MM.1S (cell line): ENCODE measurements at places on chromosomes 7 and 10.
A peak's percentile ranks its signal among the peaks of the same experiment; 100 is the strongest.

DNA sequence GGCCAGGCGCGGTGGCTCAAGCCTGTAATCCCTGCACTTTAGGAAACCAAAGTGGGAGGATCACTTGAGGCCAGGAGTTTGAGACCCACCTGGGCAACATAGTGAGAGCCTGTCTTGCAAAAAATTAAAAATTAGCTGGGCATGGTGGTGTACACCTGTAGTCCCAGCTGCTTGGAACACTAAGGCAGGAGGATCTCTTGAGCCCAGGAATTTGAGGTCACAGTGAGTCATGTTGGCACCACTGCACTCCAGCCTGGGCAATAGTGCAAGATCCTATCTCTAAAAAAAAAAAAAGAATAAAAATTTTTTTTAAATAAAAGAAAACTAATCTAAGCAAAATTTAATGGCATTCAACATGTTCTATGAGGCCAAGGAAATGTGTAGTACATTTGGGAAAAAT is 44.9 kb upstream of the UBN2 start:
- no peak for DNase-seq
- H3K4me1 ChIP-seq = no peaks in the 10 kb centered on the region
- H3K36me3 ChIP-seq = no peaks in the 10 kb centered on the region
- H3K4me3 ChIP-seq = no peak overlapping the region
- no peak overlapping the region for H3K27ac ChIP-seq
- no peaks in the 10 kb centered on the region for H3K27me3 ChIP-seq

DNA sequence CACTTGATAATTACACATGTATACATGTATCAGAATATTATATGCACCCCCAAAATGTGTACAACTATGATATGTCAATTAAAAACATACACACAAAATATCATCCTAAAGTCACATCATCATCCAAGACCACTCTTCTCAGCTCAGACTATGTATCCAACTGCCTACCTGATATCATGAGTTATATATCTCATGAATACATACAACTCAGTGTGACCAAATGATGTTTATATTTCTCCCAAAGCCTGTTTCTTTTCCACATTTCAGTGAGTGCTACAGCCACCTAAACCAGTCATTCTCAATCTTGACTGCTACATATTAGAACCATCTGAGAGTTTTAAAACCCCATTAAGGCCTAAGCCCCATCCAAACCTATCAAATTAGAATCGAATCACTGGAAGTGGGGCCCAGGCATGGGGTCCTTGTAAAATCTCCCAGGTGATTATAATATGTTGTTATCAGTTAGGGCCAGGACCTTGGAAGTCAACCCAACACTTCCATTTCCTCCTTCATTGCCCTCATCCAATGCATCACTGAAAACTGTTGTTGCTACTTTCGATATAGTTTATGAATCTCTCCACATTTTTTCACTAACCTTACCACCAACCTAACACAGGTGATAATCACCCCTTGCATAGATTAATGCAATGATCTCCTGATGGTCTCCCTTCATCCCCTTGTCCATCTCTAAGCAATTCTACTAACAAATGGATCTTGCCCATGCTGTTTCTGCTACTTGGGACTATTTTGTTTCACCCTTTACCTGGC is 53.8 kb upstream of the ITGB8 start:
- H3K4me1 ChIP-seq = no peaks in the 10 kb centered on the region
- DNase-seq = no peak
- no peaks in the 10 kb centered on the region for H3K27me3 ChIP-seq
- H3K36me3 ChIP-seq = no peaks in the 10 kb centered on the region
- H3K4me3 ChIP-seq = no peak overlapping the region

GRCh38 chr10:28214219-28214618 is 88.6 kb downstream of the MPP7 start:
- no peaks in the 10 kb centered on the region for H3K27me3 ChIP-seq
- DNase-seq = no peak
- no peak overlapping the region for H3K4me3 ChIP-seq
- H3K36me3 ChIP-seq = no peaks in the 10 kb centered on the region

DNA sequence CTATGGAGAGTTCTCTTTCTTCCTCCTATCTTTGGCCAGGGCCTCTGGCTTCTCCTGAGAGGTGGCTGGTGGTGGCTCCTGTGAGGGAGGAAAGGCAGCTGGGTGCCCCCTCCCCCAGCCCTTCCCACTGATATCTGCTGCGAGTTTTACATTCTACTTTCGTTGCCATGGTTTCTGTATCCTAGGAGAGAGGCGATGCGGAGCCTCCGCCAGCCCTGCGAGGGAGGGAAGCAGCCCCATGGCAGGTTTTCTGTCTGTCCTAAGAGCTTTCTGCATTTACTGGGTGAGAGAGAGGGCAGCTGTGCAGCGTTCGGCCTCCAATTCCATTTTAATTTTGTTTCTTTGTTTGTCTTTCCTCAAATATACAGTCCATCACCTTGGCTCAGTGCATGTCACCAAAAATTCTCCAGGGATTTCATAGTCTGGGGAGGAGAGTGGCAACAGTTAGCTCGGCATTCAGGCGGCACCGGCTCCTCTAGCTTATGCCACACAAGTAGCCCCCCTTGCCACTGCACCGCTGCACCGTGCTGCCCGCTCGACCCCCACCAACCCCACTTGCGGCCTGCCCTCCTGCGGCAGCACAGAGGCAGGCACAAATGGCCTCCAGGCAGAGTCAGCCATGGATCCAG is 20.4 kb downstream of the DNAJB12 start:
- H3K4me1 ChIP-seq = peaks cover 32% of the 10 kb centered on the region
- no peak overlapping the region for H3K4me3 ChIP-seq
- no peaks in the 10 kb centered on the region for H3K27me3 ChIP-seq
- no peaks in the 10 kb centered on the region; the same call in 1 of the 2 replicates for H3K36me3 ChIP-seq

GRCh38 chr10:116669832-116670644 is 49.3 kb downstream of the PNLIPRP2 start:
- no peaks in the 10 kb centered on the region for H3K27me3 ChIP-seq
- no peak for DNase-seq
- no peaks in the 10 kb centered on the region for H3K4me1 ChIP-seq
- H3K27ac ChIP-seq = no peak overlapping the region
- H3K36me3 ChIP-seq = no peaks in the 10 kb centered on the region

DNA sequence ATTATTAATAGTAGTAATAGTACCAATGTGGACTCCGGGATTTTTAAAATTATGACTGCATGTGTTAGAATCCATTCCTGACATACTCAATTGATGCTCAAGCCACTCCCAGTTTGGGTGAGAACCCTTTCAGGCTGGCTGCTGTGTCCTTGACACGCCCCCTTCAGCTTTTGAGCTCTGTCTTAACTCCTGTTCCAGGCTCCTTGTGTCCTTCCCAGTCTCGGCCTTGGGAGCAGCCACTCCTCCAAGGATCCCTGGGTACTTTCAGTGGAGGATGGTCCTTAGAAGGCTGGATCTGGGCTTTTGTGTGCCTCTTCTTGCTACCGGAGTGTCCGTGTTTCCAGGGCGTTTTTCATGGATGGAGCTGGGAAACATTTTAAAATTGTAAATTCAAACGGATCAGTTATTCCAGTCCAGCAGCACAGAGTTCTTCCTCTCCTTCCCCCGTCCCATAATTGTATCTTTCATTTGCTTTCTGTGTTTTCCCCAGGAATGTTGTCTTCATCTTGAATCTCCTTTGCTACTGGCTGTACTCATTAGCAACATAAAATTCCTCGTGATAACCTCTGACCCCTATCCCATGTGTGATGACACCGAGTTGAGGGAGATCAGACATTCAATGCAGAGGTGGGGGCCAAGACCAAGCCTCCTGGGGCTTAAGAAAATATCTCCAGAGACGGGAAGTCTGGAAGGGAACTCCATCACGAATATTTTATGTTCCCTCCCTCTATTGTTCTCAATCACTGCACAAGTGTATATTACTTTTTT is 40.0 kb upstream of the PFKFB3 start:
- H3K36me3 ChIP-seq = peaks cover 5% of the 10 kb centered on the region; the same call in 1 of the 2 replicates
- no peaks in the 10 kb centered on the region for H3K27me3 ChIP-seq
- DNase-seq = no peak
- H3K4me3 ChIP-seq = peak overlapping the region; percentile 53
- peak overlapping the region; percentile 23; the same call in 1 of the 2 replicates for H3K27ac ChIP-seq

GRCh38 chr7:43076189-43076605 is 36.2 kb upstream of the HECW1 start:
- no peaks in the 10 kb centered on the region for H3K27me3 ChIP-seq
- peak overlapping the region; percentile 75 for H3K27ac ChIP-seq
- no peaks in the 10 kb centered on the region for H3K36me3 ChIP-seq
- H3K4me1 ChIP-seq = peaks cover 31% of the 10 kb centered on the region
- DNase-seq = peak; percentile 93

- H3K27ac ChIP-seq = no peak overlapping the region
- no peaks in the 10 kb centered on the region for H3K4me1 ChIP-seq
- DNase-seq = no peak
- H3K36me3 ChIP-seq = no peaks in the 10 kb centered on the region
- no peaks in the 10 kb centered on the region for H3K27me3 ChIP-seq
- no peak overlapping the region for H3K4me3 ChIP-seq
Measured at GRCh38 chr7:16066805-16067459, 354.4 kb downstream of the CRPPA start.

DNA sequence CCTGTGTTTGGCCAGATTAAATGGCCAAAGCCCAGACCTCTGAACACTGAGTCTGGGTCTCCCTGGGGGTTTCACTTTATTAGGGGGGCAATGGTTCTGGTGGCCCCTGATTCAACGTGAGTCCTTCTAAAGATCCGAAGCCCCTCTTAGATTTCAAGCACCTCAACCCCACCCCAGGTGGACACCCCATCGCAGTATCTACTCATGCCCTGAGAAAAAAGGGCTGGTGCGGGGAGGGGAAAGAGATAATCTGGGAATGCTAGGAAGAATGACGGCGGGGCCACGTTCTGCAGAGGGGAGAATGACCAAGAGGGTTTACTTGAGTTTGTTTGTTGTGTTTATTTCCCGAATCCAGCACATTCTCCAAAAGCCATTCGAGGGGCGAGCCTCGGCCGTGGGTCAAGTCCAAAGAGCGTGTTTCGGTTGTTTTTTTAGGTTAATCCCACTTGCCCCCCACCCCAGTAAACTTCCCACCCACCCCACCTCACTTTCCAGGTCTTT is 832 bp downstream of the PDLIM1 start:
- H3K27ac ChIP-seq = no peak overlapping the region
- no peak for DNase-seq
- no peaks in the 10 kb centered on the region for H3K27me3 ChIP-seq
- H3K4me3 ChIP-seq = peak overlapping the region; percentile 92

GRCh38 chr10:3071405-3072198 is 4.3 kb downstream of the PFKP start:
- H3K4me1 ChIP-seq = no peaks in the 10 kb centered on the region
- no peak overlapping the region for H3K27ac ChIP-seq
- H3K36me3 ChIP-seq = no peaks in the 10 kb centered on the region

DNA sequence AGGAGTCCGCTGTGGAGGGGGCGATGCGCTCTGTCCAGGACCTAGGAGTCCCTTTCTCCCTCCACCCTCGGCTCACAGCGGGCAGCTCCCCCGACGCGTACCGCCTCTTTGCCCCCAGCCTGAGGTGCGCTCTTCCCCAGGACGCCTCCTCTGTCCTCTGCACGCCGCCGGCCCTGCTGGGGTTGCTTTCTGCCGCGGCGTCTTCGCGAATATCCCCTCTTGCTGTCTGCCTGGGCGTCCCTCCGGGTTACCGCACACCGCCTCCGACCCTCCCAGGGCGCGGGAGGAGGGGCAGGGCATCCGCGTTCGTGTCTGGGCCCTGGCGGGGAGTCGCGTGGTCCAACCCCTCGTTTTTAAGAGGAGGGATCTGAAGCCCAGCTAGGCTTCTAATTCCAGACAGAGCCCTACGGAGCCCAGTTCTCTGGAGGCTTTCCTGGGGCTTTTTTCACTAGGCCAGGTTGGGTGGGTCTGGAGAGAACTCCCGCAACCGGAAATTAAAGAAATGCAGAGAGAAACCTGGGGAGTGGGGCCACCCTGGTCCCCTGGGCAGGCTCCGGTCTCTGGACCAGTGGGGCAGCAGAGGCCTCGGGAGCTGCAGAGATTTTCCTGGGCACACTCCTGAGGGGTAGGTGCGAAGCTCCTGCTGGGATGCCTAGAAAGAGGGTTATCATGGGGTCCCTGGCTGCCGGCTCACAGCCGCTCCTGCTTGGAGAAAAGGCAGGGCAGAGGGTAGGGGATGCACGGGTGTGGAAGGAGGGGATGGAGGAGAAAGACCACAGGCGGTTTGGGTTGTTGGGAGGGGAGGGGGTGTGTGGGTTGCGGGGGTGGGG is 166.9 kb downstream of the UBE2H start:
- peaks cover 26% of the 10 kb centered on the region for H3K4me1 ChIP-seq
- peaks cover 49% of the 10 kb centered on the region for H3K27me3 ChIP-seq
- no peak overlapping the region for H3K27ac ChIP-seq
- peak overlapping the region; percentile 23; the same call in 1 of the 2 replicates for H3K4me3 ChIP-seq

- H3K36me3 ChIP-seq = no peaks in the 10 kb centered on the region
- no peaks in the 10 kb centered on the region for H3K27me3 ChIP-seq
- H3K4me3 ChIP-seq = no peak overlapping the region
- H3K27ac ChIP-seq = no peak overlapping the region
- no peaks in the 10 kb centered on the region for H3K4me1 ChIP-seq
Measured at GRCh38 chr7:101717628-101718357, 88.7 kb upstream of the MYL10 start.

- H3K4me3 ChIP-seq = no peak overlapping the region
- no peak for DNase-seq
- H3K27ac ChIP-seq = no peak overlapping the region
- no peaks in the 10 kb centered on the region for H3K4me1 ChIP-seq
- no peaks in the 10 kb centered on the region for H3K27me3 ChIP-seq
Measured at GRCh38 chr10:104835422-104835821, 194.3 kb downstream of the SORCS3 start.

- H3K4me3 ChIP-seq = no peak overlapping the region
- DNase-seq = no peak
- H3K36me3 ChIP-seq = no peaks in the 10 kb centered on the region
- no peaks in the 10 kb centered on the region for H3K4me1 ChIP-seq
Measured at GRCh38 chr10:32140403-32140802, 84.2 kb upstream of the KIF5B start.

DNA sequence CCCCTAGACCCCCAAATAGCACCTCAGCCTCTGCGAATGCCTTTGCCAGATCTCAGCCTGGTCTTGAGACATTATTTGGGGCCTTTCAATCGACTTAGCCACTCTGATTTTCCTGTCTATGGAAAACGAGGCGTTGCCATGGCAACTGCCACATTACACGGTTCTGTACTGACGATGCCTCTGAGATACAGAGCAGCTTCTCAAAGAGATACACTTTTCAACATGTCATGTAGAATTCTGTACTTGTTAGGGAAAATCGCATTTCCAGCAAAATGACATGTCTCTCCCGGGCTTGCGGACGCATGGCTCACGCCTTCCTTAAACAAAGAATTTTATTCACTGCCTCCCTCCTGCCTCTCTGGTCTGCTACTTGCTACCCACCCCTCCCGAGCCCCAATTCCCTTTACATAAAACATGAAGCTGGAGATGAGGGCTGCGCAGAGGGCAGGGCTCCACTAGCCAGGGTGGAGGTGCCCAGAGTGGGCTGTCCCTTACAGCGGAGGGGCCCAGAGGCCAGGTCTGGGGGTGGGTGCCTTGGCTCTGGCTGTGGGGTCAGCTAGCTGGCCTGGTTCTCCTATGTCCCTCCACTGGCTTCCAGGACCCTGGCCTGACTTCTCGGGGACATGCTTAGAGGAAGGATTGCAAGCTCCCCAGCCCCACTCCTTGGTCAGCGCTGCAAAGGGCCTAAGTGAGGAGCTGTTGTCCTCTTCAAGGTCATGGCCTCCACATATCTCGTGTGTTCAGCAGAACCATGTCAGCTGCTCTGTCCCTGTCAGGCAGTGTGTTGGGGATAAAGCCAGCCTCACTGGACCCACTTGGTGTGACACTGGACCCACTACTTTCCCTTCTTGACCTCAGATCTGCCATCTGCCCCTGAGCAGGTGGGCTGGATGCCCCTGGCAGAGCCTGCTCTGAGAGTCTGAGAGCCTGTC is 342.5 kb downstream of the RPS24 start:
- H3K27me3 ChIP-seq = 0 out of 2 replicates have a peak, but pooled peaks cover 2% of the 10 kb centered on the region
- H3K36me3 ChIP-seq = no peaks in the 10 kb centered on the region
- no peak overlapping the region for H3K4me3 ChIP-seq
- H3K27ac ChIP-seq = no peak overlapping the region
- no peaks in the 10 kb centered on the region for H3K4me1 ChIP-seq
